ENCODE measurements at places on chromosomes 6 and 20.

DNA sequence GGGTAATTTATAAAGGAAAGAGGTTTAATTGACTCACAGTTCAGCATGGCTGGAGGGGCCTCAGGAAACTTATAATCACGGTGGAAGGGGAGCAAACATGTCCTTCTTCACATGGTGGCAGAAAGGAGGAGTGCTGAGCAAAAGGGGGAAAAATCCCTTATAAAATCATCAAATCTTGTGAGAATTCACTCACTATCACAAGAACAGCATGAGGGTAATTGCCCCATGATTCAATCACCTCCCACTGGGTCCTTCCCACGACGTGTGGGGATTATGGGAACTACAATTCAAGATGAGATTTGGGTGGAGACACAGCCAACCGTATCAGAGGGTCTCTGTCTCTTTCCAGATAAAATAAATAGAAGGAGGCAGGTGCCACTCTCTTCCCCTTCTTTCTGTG lies 48.7 kb downstream of the TNFAIP3 start:
- no peak for DNase-seq

DNA sequence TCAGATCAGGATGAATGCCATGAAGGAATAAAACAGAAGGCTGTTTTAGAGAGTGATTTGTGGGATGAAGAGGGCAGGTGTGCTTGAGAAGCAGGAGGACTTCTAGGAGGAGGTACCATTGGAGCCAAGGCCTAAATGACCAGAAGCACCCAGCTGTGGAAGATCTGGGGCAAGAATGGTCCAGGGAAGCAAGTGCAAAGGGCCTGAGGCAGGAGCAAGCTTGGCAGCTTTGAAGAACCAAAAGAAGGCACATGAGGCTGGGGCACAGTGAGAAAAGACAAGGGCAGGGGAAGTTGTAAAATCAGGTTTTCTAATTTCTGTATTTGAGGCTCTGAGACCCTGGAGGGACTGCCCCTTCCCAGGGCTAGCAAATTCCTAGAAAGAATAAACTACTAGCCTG lies 9.8 kb downstream of the SLC13A3 start:
- DNase-seq: no peak

DNA sequence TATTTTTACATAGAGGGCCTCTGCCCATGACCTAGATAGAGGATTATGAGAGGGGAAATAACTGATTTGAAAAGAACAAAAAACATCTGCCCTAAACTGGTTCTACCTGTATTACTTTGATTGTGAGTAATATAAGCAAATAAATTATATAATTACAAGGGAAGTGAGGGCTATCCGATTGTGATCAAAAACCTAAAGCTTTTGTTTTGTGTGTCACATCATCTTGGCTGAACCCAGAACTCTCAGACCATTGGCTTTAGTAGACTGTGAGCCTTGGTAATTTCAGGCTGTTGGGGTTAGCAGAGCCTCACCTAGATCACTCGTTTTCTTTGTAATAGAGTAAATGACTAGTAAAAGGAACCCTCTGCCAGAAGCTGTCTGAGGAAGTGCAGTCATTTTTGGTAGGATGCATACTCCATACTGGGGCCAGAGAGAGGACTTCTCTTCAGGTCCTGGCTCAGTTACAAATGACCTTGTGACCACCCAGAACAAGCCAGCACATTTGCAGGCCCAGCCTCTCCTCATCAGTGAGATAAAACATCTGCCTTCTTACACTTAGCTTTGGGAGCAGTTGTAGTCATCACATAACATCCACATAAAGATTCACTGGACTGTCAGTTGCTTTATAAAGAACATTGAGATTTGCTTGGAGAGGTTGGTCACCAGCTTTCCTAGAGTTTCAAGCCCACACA lies 13.5 kb downstream of the STK35 start:
- DNase-seq: no peak

DNA sequence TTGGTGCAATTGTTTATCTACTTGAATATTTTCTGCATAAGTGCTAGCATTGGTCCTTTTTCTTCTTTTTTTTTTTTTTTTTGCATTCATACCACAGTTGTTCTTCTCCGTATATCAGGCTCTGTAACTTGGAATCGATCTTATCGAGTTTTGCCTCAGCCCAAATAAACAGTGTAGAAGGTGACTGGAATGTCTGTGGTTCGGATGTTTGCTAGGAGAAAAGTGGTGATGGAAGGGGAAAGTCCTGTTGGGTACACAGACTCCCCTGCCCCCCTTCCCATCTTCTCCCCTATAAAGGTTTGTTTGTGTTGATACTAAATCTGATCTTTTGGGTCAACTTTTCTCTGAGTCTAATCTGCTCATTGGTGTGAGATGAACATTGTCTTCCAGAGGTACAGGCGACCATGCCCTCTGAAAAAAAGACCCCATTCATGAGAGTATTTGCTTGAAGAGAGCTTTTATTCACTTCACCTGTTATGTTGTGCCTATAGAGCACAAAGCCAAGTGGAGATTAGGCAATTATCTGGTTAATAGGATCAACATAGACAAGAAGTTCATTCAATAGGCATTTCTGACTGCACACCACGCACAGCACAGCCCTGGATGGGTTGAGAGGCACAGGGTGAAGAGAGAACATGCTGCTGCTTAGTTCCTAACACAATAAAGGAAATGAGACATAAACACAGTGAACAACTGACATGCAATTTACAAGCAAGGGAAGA lies 620.0 kb downstream of the PKHD1 start:
- no peak for DNase-seq

DNA sequence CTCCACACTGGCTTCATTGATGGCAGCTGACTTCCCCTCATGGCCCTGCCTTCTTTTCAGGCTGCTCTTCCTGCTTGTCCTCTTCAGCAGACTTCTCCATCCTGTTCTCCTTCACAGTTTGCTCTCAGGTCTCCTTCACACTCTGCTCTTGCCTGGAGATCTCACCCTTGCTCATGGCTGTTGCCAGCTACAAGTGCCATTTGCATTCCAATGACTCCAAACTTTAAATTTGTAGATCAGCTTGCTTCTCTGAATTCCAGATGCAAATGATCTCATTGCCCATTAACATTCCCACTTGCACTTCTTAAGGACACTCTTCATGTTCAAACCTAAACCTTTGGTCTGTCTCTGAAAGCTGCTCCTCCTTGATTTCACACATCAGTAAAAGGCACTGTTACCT lies 343.0 kb downstream of the QKI start:
- no peak for DNase-seq

DNA sequence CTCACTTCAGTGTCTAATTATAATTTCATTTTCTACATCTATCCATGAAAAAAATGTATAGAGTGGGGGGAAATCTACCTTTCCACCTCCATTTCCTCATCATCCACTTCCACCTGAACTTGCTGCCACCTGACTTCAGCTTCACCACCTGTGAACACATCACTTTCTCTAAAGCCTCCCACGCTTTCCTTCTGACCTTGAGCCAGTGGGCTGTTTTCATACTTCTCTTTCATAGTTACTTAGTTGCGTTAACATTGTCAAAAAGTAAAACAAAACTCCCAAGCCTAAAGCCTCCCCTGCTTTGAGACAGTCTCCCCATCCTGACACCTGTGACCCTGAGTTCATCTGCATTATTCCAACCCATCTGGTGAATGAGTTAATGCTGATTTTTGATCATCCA lies 47.3 kb downstream of the KLHL31 start:
- no peak for DNase-seq

DNA sequence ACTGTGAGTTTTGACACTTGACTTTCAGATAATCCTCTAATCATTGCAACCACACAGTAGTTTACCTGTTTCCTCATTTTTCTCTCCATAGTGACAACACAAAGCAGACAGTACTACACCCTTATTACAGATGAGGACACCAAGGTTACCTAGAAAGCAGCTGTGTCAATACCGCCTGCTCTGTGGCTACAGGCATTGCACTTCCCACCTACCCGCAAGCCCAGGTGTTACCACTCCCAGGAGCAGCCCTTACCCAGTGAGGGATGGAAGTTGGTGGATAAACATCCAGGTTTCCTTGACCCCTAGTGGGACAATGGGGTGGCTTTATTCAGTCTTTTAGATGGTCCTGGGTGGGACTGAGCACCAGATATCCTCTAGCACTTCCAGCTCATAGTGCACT lies 503.6 kb downstream of the PTPRT start:
- DNase-seq: no peak

Data from T-cell (primary cell).